ENCODE measurements at places on chromosomes 13 and 19. TPM values are rescaled to one million over a fixed set of nuclear protein-coding genes. Genes with fewer than 3 reads are reported as not detected.

DNA sequence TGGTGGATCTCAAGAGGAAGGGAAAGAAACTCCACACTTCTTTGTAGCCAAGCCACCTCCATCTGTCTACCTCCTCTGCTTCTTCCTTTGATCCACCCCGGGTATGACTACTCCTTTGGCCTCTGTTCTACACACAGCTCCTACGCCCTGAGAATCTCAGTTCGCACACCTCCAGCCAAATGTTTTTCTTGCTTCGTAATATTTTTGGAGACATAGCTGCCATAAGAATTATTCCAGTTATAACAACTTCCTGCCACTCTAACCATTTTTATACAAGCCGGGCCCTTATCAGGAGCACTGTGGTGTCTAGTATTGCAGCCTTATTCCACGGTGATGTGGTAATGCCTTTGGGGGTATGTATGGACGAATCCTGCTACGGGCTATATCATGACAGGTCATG, 126.7 kb downstream of the STARD13 start:
- H3K4me3 ChIP-seq: no peak overlapping the region
- DNase-seq: no peak
- no peaks in the 10 kb centered on the region for H3K27me3 ChIP-seq
- H3K27ac ChIP-seq: no peak overlapping the region
- H3K36me3 ChIP-seq: no peaks in the 10 kb centered on the region

GRCh38 chr13:66264971-66265370, 965.2 kb downstream of the PCDH9 start:
- H3K36me3 ChIP-seq: no peaks in the 10 kb centered on the region
- H3K4me1 ChIP-seq: no peaks in the 10 kb centered on the region
- DNase-seq: no peak

DNA sequence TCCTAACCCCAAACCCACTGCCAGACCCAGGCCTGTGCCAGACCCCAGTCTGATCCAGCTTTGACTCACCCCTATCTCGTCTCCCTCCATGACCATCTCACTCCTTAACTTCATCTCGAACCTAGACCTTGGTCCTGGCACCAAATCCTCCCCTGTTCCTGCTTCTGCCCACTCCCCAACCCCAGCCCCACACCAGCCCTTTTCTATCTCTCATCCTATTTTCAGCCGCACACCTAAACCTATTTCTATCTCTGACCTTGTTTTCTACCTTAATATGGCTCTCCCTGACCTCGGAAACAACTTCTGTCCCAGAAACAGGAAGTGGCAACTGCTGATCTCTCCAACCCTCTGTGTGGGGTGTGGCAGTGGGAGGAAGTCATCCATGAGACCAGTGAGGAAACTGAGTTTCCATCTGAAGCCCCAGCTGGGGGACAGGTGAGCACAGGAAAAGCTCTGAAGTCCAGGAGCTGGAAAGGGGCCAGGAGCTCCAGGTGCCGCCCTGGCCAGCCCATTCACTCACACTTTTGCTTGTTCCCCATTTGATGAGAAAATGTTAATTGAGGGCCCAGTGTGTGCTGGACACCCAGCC, 13.7 kb downstream of the PTH2 start:
- no peaks in the 10 kb centered on the region for H3K27me3 ChIP-seq
- no peak for DNase-seq
- H3K4me3 ChIP-seq: no peak overlapping the region
- H3K27ac ChIP-seq: no peak overlapping the region
- no peaks in the 10 kb centered on the region for H3K4me1 ChIP-seq

DNA sequence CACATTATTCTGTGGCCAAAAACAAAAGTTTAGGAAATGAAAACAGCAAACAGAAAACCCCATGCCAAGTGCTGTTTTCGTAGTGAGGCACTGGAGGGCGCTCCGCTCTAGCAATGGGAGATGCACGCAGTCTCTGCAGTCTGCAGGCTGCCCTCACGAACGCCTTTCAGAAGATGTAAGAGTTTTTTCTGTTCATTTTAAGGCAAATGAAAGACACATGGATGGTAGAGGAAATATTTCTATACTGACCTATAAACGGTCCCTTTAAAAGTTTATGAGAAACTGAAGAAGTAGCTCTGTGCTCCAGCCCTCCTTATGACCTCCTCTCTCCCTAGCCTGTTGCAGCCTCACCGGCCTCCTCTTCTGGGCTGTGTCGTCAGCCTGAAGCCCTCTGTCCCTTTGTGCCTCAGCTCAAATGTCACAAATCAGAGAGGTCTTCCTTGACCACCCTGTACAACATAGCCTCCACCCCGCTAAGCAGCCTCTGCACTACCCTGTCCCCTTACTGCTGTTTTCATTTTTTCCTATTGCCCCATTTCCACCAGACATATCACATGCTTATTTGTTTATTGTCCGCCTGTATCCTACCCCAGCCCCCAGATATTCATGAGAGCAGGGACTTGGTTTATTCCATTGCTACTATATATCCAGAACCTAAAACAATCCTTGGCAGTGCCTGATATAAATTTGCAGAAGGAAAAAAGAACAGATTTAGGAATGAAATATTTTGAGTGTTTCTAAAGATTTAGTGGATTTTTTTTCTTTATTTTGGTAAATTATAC, 116.4 kb downstream of the TM9SF2 start:
- peak; percentile 37 for DNase-seq
- no peaks in the 10 kb centered on the region for H3K36me3 ChIP-seq
- H3K4me1 ChIP-seq: no peaks in the 10 kb centered on the region
- no peaks in the 10 kb centered on the region for H3K27me3 ChIP-seq

DNA sequence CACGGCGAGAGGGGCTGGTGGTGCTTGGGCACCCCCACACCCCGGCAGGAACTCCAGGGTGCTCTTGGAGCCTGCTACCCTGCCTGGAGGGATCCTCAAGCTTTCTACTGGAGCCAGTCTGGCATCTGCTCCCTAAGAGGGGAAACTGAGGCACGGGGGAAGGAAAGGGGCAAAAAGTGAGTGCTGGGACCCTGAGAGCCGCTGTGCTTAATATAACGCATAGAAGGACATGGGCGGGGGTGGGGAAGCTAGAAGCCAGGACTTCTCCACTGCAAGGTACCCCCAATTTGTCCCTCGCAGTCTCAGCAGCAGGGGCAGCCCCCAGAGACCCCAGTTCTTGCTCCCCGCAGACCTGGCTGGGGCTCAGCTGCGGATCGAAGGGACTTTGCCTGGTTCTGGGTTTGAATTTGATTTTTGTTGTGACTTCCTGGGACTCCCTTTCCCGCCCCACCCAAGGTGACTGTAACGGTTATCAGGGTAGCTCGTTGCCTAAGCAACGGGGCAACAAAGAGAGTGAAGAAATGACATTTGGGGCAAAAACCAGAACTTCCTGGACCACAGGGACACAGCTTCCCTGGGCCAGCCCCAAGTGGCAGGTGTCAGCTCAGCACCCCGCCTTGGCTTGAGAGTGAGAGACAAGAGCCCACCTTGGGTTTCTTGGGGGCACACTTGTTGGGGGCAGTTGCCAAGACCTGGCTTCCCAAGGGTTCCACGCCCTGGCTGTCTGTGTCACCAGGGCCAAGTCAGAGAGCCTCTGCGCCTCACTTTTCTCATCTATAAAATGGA, 638 bp downstream of the ADGRE5 start:
- H3K4me3 ChIP-seq: peak overlapping the region; percentile 83
- no peaks in the 10 kb centered on the region for H3K27me3 ChIP-seq
- H3K27ac ChIP-seq: peak overlapping the region; percentile 96
- H3K36me3 ChIP-seq: no peaks in the 10 kb centered on the region

DNA sequence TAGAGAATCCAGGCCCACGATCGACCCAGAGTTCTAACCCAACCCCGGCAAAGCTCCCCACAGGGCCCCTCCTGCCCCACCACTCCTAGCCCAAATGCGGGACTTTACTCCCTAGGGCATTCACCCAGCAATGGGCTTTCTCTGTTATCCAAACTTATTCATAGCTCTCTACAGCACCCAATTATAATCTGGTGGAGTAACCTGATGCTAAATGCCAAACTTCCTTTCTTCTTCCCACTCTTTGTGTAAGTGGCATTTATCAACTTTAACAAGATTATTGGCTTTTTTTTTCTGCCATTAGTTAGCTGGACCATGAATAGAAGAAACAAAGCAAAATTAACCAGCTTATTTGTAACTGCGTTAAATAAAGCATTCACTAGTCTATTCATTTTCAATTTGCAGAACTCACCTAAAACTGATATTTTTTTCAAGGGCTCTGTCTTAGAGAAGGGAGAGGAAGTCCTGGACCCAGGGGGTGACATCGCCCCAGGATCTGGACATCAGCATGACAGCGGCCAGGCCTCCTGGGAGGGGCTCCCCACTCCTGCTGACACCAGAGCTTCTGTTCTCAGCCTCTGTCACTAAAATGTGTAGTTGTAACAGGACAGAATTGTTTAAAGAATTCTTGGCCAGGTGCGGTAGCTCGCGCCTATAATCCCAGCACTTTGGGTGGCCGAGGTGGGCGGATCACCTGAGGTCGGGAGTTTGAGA, 1.5 kb downstream of the FAM124A start:
- no peak for DNase-seq
- H3K4me1 ChIP-seq: no peaks in the 10 kb centered on the region
- no peak overlapping the region for H3K4me3 ChIP-seq
- no peak overlapping the region for H3K27ac ChIP-seq
- no peaks in the 10 kb centered on the region for H3K27me3 ChIP-seq

DNA sequence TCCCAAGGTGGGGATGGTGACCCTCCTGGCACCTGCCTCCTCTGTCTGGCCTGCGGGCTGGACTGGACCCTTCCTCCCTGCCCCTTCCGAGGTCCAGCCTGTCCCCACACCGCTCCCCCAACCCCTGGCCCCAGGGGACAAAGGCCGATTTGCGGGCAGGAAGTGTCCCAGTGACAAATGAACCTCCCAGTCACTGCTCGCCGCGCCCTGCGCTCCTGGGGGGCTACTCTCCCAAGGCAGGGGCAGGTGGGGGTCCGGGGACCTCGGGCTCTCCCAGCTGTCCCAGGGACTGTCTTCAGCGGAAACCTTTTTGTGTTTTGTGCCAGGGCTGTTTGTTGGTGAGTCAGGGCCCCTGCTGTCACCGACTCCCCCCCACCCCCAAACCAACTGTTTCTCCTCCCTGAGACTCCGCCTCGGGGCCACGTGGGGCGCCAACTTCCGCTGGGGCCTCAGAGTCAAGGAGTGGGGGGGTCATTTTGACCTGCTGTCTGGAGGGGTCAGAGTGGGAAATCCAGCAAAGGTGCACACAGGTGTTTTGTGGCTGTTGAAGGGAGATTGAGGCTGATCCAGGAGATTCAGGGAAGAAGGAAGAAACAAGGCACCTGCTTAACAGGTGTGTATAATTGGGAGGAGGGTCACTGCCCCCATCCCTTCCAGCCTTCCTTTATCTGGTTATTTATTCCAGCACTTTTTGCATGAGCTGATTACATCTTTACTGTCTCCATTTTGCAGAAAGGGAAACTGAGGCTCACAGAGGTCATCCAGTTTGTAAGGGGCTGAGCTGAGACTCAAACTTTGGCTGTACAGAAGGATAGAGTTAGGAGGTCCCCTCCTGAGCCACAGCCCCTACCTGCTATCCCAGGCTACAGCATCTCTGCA, 831 bp downstream of the PGPEP1 start:
- no peaks in the 10 kb centered on the region for H3K36me3 ChIP-seq
- peak overlapping the region; percentile 80 for H3K4me3 ChIP-seq
- H3K4me1 ChIP-seq: no peaks in the 10 kb centered on the region
- no peaks in the 10 kb centered on the region for H3K27me3 ChIP-seq

DNA sequence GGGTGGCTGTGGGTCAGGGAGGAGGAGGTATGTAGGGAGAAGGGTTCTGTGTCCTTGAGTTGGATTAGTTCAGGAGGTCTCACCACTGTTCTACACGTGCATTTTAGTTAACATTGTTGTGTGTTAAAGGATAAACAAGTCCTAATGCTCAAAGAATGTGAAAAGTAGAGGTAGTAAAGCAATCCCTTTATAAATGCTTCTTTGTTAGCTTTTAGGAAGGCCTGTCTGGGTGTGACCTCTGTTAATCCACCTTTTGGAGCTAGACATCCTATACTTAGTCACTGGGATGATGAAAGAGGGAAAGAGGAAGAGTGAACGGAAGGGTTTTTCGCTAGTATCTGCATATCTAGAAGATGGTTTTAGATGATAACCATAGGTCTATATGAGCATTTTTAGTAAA, 42.2 kb upstream of the FLT1 start:
- no peaks in the 10 kb centered on the region for H3K27me3 ChIP-seq
- H3K4me1 ChIP-seq: peaks cover 6% of the 10 kb centered on the region
- no peak overlapping the region for H3K27ac ChIP-seq
- no peak for DNase-seq
- no peaks in the 10 kb centered on the region for H3K36me3 ChIP-seq

GRCh38 chr19:6374161-6374709, 1.5 kb downstream of the PSPN start:
- H3K27ac ChIP-seq: peak overlapping the region; percentile 97
- H3K27me3 ChIP-seq: no peaks in the 10 kb centered on the region
- H3K4me3 ChIP-seq: no peak overlapping the region
- no peaks in the 10 kb centered on the region for H3K36me3 ChIP-seq
- no peaks in the 10 kb centered on the region for H3K4me1 ChIP-seq

DNA sequence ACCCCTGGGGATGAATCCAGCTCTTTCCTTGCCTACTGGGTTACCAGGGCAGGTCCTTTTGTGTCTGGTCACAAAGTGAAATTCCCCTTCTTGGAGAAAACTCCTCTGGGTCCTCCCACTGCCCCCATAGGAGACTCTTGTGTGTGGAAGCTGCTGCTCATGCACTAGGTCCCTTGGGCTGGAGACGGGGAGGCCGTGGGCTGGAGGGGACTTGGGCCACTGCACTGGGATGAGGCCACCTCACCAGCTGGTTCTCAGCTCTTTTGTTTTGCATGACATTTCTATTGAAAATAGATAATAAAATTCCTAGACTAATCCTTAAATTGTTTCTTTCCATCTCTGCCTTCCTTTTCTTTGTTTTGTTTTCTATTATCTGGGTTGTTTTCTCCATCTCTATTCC, 62.4 kb downstream of the TEX29 start:
- DNase-seq: no peak
- H3K36me3 ChIP-seq: no peaks in the 10 kb centered on the region
- H3K4me1 ChIP-seq: no peaks in the 10 kb centered on the region
- no peak overlapping the region for H3K27ac ChIP-seq

Gene DENND1C
- not detected for total RNA-seq

Gene CERS1
- total RNA-seq: 4.9 TPM

All from uterus (tissue), 4 donors.